T-helper 2 cell treated with Interferon-gamma antibody and Interleukin-4, amounts not matched to agents 5 μg/mL and 100 μg/mL, for 36 hours (primary cell): ENCODE measurements at places on chromosomes 6 and 20.

DNA sequence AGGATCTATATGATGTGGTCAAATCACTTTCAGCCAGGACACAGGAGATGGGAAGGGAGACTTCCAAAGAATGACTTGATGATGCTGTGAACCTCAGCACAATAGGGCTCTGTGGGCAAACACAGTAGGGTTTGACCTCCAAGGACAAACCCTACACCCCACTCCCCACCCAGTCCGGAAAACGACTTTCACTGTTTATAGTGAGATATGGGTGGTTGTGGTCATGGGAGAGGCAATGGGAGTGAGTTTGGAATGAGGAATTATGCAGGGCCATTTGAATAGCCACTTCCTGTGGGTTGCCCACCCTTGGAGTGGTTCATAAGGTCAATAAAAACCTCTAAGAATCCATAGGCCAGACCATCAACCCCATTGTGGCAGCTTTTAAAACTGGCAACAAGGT, 38.4 kb upstream of the PRND start:
- H3K27ac ChIP-seq: peak overlapping the region; percentile 62
- DNase-seq: no peak
- no peak overlapping the region for H3K4me3 ChIP-seq
- peaks cover 3% of the 10 kb centered on the region for H3K27me3 ChIP-seq

- H3K27ac ChIP-seq: no peak overlapping the region
- H3K27me3 ChIP-seq: no peaks in the 10 kb centered on the region
- no peaks in the 10 kb centered on the region for H3K4me1 ChIP-seq
- H3K4me3 ChIP-seq: no peak overlapping the region
- no peak for DNase-seq
These were observed 57.4 kb downstream of the RNASET2 start for GRCh38 chr6:166898910-166899309.

- no peak overlapping the region for H3K27ac ChIP-seq
- H3K4me1 ChIP-seq: peaks cover 7% of the 10 kb centered on the region
- H3K36me3 ChIP-seq: peaks cover 17% of the 10 kb centered on the region
These were observed 27.4 kb upstream of the KHDC1 start for GRCh38 chr6:73290435-73290834.

DNA sequence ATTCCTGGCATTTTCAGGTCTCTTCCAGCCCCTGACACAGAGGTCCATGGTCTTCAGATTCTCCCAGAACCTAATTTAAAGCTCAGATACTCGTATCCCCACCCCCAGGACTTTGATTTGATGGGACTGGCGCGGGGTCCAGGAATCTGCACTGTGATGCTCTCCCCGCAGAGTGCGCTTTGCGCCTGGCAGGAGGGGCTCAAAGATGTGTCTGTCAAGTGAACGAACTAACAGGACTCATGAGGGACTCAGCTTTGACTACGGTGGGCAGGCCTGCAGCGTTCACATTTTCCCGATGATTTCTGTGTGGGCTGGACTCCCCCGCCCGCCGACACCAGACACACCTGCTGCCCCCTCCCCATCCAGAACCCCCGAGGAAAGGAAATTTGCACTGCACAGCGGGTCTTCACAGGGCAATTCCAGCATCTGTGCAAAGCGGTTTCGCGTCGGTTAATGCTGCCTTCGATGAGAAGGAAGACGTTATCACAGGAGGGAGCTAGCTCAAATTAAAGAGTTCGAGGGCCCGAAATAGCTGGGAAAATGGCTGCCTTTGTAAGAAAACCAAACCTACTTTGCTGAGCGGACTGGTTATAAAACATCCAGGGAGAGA, 90.2 kb downstream of the ZDHHC14 start:
- no peak for DNase-seq
- H3K27ac ChIP-seq: no peak overlapping the region
- peaks cover 8% of the 10 kb centered on the region for H3K27me3 ChIP-seq
- H3K4me1 ChIP-seq: peaks cover 21% of the 10 kb centered on the region
